ENCODE measurements at places on chromosomes 5 and 9. TPM values are rescaled to one million over a fixed set of nuclear protein-coding genes. Genes with fewer than 3 reads are reported as not detected.

The NRARP gene
- total RNA-seq: 0.27 TPM

The LCN15 gene
- total RNA-seq: not detected

The CXCL14 gene
- total RNA-seq: 0.17 TPM

The SERINC5 gene
- total RNA-seq: 27.0 TPM

The PCDHGA3 gene
- total RNA-seq: 9.1 TPM

The N4BP3 gene
- not detected for total RNA-seq

The HMMR gene
- 31.7 TPM for total RNA-seq

The CBY3 gene
- not detected for total RNA-seq

The RXFP3 gene
- total RNA-seq: not detected

The GABRA6 gene
- not detected for total RNA-seq

The PCDHGC5 gene
- 2.6 TPM for total RNA-seq

The AFF4 gene
- 94.5 TPM for total RNA-seq

The INVS gene
- total RNA-seq: 11.4 TPM

The EIF4EBP3 gene
- total RNA-seq: 1.8 TPM

The PCYOX1L gene
- 11.7 TPM for total RNA-seq

The ORM2 gene
- total RNA-seq: not detected

The CEP120 gene
- 12.6 TPM for total RNA-seq

The SLC46A2 gene
- total RNA-seq: not detected

The GTF3C5 gene
- total RNA-seq: 37.2 TPM

The GKAP1 gene
- total RNA-seq: 1.2 TPM

The PCDHGB2 gene
- 9.9 TPM for total RNA-seq

The SPAG8 gene
- total RNA-seq: 1.3 TPM

The CCDC183 gene
- total RNA-seq: 0.63 TPM

The AFAP1L1 gene
- 6.4 TPM for total RNA-seq

The SPINK4 gene
- not detected for total RNA-seq

The F2RL2 gene
- total RNA-seq: 43.4 TPM

The GMCL2 gene
- total RNA-seq: not detected

The HACD4 gene
- total RNA-seq: 2.9 TPM

The IL4 gene
- total RNA-seq: not detected

The PPP6C gene
- 40.2 TPM for total RNA-seq

The GNA14 gene
- not detected for total RNA-seq

The ANKRD34B gene
- total RNA-seq: not detected

The SHROOM1 gene
- 11.8 TPM for total RNA-seq

The FAT2 gene
- total RNA-seq: not detected

The WNT8A gene
- total RNA-seq: not detected

The BARHL1 gene
- total RNA-seq: not detected

The GPRIN1 gene
- 2.3 TPM for total RNA-seq

The CTSL gene
- 211 TPM for total RNA-seq

The ADGRD2 gene
- total RNA-seq: not detected

The OTULIN gene
- 17.5 TPM for total RNA-seq

The IL17B gene
- 0.32 TPM for total RNA-seq

The GABRP gene
- total RNA-seq: not detected

The TAS2R1 gene
- total RNA-seq: not detected

The NR2F1-AS1 gene
- 22.9 TPM for total RNA-seq

The ZNF608 gene
- 0.35 TPM for total RNA-seq

Data from HFFc6 (cell line).